Peyer's patch (tissue), 4 donors: ENCODE measurements at places on chromosomes 3 and 15. TPM values are rescaled to one million over a fixed set of nuclear protein-coding genes. Genes with fewer than 3 reads are reported as not detected.

The OXTR gene
- total RNA-seq = not detected

The ITIH1 gene
- total RNA-seq = not detected

The SLC38A3 gene
- total RNA-seq = not detected

The FAM43A gene
- total RNA-seq = 27.5 TPM

The RBM5 gene
- total RNA-seq = 498 TPM

The ACOX2 gene
- total RNA-seq = 162 TPM

The PLSCR2 gene
- total RNA-seq = not detected

The SH2D7 gene
- 3.3 TPM for total RNA-seq

The SMARCC1 gene
- total RNA-seq = 56.3 TPM

The CDCP1 gene
- 57.4 TPM for total RNA-seq

The C3orf52 gene
- total RNA-seq = 13.2 TPM

The C2CD4A gene
- total RNA-seq = 0.18 TPM

The C3orf20 gene
- not detected for total RNA-seq

The CHRNA7 gene
- 37.5 TPM for total RNA-seq

The MOBP gene
- total RNA-seq = not detected

The POPDC2 gene
- total RNA-seq = 6.7 TPM

The LRRIQ4 gene
- total RNA-seq = not detected

The ZSCAN2 gene
- 4.4 TPM for total RNA-seq

The APOD gene
- total RNA-seq = 22.3 TPM

The ALS2CL gene
- 92.0 TPM for total RNA-seq

The ACTRT3 gene
- 1.7 TPM for total RNA-seq

The IGDCC3 gene
- not detected for total RNA-seq

The SENP7 gene
- 16.5 TPM for total RNA-seq

The SLC9C1 gene
- 1.7 TPM for total RNA-seq
